ENCODE measurements at places on chromosomes 1 and 21.

GRCh38 chr1:182109771-182110170, 48.3 kb upstream of the ZNF648 start:
- DNase-seq = no peak

DNA sequence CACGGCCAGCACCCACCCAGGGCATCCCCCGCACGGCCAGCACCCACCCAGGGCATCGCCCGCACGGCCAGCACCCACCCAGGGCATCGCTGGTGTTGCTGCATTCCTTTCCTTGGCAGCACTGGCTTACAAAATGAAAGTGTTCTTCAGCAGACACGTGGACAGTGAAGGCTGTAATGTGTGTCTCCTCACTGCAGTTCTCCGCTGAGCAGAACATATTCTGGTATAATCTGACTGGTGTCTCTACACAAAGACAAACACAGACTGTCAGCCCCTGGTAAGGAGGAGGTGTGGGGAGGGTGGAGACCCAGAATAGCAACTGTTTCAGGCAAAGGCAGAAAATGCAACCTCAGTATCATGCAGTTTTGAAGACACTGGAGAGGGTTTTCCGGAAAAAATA, 7.3 kb downstream of the LYPD8 start:
- DNase-seq = no peak

- DNase-seq = no peak
Measured at GRCh38 chr1:9449976-9450696, 89.1 kb upstream of the SLC25A33 start.

GRCh38 chr1:40185951-40186864, 25.0 kb downstream of the RLF start:
- DNase-seq = peak; percentile 75

GRCh38 chr1:207810606-207811295, 58.9 kb downstream of the CD46 start:
- no peak for DNase-seq

DNA sequence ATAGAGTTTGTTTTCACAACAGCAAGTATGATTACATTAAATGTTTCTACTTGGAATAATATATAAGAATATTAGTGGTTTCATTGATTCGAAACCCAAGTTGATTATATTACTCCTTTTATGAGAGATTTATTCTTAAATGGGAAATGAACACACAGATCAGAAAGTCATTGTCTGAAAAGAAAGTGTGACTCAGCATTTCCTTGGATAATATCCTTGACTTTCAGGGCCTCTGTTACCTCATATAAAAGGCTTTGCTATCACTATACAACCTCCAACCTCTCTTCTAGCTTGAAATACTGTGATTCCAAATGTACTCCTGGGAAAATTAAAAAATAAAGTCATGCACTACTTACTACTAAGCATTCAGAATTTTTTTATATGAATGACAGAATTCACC, 295.3 kb upstream of the LYPLAL1 start:
- DNase-seq = peak; percentile 47

- DNase-seq = peak; percentile 28
Measured at GRCh38 chr1:4673494-4673893, 19.1 kb downstream of the AJAP1 start.

GRCh38 chr1:159790237-159790917, 9.6 kb downstream of the DUSP23 start:
- peak; percentile 45 for DNase-seq

- DNase-seq = no peak
Measured at GRCh38 chr21:36241717-36242116, 78.3 kb upstream of the MORC3 start.

GRCh38 chr1:147202576-147202975, 22.6 kb downstream of the FMO5 start:
- DNase-seq = peak; percentile 39

- DNase-seq = peak; percentile 34
Measured at GRCh38 chr1:9399510-9400424, 107.1 kb downstream of the SPSB1 start.

DNA sequence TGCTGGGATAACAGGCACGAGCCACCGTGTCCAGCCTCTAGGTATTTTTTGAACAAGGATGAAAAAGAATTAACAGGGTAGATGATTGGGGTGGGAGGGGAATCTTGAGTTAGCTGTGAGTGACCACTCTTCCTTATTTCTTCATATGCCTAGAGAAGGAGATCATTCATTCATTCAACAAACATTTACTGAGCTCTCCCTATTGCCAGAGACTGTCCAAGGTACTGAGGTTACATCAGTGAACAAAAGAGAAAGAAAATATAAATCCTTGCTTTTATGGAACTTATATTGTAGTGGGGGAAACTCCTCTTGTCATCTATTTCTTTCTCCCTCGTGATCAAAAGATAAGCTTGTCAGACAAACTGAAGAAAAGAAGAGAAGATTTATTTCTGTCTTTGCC, 62.9 kb downstream of the S1PR1 start:
- DNase-seq = no peak

DNA sequence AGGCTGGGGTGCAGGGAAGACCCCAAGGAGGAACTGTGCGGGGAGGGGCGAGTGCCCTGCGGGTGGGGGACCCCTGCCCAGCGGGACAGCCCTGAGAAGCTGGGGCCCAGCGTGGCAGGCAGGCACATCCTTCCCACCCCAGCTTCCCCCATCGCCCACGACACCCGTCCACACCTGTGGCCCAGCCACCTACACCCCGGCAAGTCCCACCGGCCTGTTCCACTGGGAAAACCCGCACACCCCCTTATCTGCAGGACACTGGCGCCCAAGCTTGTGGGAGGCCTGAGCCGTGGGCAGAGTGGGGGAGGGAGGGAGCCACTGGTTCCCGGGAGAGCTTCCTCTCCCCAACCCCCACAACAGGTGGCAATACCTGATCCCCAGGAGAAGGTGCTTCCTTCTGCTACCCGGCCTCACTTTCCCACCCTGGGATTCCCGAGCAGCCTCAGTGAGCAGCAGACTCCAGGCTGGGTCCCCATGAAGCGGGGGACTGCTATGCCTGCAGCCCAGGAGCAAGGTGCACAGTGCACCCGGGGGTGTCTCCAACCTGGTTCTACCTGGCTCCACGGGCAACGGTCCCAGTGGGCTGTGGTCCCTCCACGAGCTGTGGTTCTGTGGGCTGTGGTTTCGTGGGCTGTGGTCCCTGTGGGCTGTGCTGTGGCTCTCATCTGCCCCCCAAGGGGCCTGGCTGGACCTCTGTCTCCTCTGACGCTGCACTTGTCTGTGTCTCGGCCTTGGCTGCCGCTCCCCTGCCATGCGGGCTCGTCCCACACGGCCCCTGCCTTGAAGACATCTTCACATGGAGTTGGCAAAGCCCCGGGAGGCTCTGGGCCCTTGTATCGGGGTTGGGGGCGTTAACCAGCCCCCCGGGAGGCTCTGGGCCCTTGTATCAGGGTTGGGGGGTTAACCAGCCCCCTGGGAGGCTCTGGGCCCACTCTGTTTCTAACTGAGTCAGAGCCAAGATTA, 37.8 kb upstream of the POFUT2 start:
- no peak for DNase-seq

DNA sequence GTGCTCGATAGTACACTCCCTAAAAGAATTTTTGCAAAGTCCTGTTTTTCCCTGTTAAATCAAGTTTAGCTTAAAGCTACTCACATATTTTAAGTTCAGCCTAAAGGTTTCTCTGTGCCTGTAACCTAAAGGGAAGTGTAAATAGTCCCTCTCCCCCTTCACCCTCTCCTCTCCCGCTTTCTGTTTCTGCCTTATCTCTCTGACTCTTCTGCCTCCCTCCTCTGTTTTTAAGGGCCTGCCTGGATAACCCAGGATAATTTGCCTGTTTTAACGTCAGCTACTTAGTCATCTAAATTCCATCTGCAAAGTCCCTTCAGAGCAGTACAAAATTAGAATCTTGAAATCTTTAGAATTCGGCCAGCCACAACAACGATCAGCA, 92.6 kb downstream of the NID1 start:
- peak; percentile 40 for DNase-seq

GRCh38 chr1:70429219-70429618, 18.2 kb downstream of the CTH start:
- peak; percentile 22 for DNase-seq

GRCh38 chr1:44261962-44262361, 48.7 kb downstream of the DMAP1 start:
- DNase-seq = no peak

DNA sequence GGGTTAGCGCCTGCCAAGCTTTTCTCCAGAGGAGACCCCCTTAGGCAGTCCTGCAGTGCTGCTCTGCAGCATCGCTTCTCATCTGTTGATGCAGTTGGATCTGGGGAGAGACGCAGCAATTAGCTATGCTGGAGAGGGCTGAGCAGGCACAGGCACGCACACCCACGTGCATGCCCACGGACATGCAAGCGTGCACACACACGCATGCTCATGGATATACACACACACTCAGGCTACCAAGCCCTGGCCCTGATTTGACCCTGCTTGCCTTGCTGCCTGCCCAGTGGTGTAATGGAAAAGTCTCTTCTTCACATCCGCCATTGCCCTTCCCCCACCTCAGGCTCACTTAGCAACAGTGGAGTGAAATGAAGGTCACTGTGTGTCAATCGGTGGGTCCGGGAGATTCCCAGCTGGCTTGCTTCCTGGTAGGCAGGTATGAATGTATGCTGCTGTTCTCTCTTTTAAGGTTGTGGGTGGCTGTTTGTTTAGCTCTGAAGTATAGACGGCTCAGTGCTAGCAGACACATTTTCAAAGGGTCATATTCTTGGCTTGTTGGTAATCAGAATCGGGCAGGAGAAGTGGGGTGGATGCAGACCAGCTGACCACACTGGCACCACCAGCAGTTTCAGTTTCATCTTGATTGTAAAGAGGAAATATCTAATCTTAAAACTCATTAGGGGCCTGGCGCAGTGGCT, 9.5 kb downstream of the ATP1B1 start:
- DNase-seq = peak; percentile 98

DNA sequence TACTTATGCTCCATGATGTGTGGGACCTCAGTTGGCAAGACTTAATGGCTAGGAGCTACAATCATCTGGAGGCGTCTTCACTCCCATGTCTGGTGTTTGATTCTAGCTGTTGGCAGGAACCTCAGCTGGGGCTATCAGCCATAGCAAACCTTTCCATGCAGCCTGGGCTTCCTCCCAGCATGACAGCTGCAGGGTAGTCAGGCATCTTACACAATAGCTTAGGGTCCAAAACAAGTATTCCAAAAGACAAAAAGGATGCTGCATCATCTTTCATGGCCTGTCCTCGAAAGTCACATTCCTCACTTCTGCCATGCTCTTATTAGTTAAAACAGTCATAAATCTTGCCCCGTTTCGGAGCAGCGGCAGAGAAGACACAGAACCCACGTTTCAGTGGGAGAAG, 90.9 kb downstream of the LRRC8C start:
- DNase-seq = no peak

DNA sequence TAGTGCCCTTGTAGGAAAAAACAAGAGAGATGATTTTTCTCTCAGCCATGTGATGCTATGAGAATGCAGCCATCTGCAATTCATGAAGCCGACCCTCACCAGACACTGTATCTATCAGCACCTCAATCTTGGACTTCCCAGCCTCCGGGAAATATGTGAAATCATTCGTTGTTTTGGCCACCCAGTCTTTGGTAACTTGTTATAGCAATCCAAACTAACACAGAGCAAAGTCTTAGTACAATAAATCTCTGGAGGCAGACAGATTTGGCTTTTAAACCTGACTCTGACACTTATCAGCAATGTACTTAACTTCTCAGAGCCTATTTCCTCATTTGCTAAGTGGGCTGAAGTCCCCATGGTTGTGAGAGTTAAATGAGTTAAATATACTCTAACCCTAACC, 5.1 kb upstream of the MED18 start:
- DNase-seq = no peak

DNA sequence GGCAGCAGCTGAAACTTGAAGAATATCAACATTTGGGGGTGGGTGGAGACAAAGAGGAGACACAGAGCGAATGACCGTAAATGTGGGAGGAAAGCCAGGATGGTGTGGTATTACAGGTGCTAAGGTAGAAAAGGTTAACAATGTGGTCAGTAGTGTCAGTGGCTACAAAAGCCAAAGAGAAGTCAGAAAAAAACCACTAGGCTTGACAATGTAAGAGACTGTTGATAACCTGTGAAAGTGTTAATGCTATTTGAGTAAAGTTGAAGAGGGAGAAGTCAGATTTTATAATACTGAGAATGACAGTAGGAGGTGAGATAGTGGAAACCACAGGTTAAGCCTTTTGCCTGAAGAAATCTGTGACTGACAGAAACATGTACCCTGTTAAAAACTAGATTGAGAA, 120.8 kb downstream of the CLEC20A start:
- peak; percentile 27 for DNase-seq

DNA sequence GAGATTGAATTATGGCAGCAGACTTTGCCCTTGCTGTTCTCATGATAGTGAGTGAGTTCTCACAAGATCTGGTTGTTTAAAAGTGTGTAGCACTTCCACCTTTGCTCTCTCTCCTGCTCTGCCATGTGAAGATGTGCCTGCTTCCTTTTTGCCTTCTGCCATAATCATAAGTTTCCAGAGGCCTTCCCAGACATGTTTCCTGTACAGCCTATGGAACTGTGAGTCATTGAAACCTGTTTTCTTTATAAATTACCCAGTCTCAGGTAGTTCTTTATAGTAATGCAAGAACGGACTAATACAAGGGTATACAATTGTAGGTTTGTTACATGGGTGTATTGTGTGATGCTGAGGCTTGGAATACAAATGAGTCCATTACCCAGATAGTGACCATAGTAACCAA, 4.2 kb downstream of the SPRR1B start:
- no peak for DNase-seq

DNA sequence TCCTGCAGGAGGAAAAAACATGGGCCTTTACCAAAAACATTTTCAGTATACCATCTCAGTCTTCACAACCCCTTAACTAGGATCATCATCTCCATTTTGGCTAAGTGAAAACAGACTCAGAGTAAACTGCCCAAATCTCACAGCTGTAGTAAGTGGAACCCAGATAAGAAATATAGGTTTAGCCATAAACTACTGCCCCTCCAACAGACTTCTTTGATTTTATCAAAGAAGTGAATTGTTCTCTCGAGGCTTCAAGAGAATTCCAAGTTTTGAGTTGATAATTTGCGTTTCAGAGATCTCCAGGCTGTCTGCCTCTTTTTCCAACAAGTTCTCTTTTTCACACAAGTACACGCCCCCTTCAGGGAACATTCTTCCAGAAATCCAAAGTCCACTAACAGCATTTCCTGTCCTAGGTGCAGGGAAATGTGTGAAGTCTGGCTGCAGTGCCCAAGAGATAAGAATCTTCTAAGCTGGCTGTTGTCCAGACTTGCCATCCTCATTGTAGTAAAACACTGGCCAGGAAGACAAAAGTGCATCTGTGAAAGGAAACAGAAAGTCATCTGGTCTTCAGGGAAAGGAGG, 30.8 kb downstream of the RNF19B start:
- peak; percentile 69 for DNase-seq

- DNase-seq = no peak
Measured at GRCh38 chr21:46129846-46130651, 25.3 kb downstream of the FTCD start.

DNA sequence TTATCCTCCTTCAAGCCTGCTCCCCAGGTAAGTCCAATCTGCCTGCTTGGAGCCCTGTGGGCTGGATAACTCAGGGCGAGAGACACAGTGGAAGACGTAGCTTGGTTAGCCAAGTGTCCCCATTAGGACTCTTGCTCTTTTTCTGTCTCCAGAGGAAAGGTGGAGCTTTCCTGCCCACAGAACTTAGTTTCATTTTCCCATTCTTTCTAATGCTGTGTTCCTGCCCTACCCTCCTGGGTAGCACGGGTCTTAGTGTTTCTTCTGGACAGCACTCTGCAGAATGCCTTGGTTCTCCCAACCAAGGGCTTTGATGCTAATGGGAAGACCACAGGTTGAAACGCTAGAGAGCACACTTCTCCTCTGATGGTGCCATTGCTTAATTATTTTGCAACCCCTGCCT, 92.5 kb upstream of the LRRC8D start:
- no peak for DNase-seq
